ENCODE measurements at places on chromosomes 11 and 22.

GRCh38 chr11:128766591-128767081, 72.8 kb downstream of the FLI1 start:
- no peak for DNase-seq

- DNase-seq = no peak
These were observed 105.7 kb downstream of the TSPAN18 start for GRCh38 chr11:44832452-44832851.

GRCh38 chr11:115629456-115630015, 125.3 kb upstream of the CADM1 start:
- no peak for DNase-seq

DNA sequence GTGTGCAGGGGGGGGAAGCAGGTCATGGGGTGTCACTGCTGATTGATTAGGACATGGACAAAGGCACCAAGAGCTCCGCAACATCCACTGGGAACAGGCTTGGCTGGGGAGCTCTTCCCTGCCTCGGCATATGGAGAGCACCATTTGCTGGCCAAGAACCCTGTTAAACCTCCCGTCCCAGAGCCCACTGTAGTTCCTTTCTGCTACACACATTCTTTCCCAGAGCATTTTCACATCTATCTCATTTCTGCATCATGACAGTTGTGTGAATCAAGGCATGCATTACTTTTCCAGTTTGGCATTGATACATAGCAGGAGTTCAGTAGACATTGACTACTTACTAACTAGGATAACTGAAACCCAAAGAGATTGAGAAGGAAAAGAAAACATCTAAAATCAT, 333.4 kb upstream of the B3GAT1 start:
- DNase-seq = no peak

GRCh38 chr11:2827256-2827655, 58.3 kb downstream of the CDKN1C start:
- no peak for DNase-seq

DNA sequence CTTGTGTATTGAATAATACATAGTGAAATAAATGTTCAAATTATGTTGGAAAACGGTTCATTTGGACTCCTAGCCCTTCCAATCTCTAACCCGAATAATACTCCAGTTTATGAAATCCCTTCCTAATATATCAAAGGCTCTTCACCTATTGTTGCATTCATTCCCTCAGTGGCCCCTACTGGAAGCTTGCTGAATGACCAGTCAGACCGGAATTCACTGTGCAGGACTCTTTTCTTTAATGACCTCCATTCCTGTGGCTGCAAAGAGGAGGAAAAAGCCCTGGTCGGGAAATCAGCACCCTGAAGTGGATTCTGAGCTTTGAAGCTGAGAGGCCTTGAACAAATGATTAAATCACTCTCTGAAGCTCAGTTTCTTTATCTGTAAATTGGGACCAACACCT, 19.1 kb upstream of the RCN1 start:
- DNase-seq = no peak

GRCh38 chr11:113247221-113247620, 67.2 kb upstream of the TTC12 start:
- DNase-seq = no peak

DNA sequence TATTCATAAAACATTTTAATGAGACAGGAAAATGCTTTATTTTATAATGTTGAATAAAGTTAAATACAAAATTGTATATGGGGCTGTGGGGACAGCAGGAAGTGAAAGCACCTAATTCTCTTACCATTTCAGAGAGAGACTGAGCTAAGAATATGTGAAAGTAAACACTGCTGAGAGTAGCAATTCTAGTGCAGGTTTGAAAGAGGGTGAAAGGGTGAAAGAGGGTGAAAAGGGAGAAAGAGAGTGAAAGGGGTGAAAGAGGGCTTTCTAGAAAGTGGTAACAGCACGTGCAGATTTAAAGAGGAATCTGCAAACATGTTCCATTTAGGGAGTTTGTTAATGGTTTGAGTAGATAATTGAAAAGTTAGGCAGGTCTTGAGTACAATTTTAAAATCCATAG, 652.0 kb upstream of the CCDC90B start:
- DNase-seq = no peak

- no peak for DNase-seq
These were observed 22.8 kb upstream of the P2RY6 start for GRCh38 chr11:73249304-73249703.

DNA sequence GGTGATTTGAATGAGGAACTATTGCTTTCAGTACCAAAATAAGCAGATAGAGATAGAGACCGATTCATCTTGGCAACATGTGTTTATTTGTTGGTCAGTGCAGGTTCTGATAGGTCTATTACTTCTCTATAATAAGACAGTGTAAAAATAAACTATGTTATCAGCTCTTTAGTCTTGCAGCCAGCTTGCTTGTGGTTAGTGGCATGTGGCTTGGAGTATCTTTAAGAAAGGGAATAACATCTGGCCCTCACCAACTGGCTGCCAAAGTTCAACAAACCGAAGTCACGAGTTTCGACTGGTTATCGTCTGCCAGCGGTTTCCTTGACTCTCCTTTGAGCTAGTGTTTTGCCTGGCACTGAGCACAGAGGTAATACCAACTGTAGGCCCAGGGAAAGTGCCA, 71.8 kb downstream of the CTTN start:
- no peak for DNase-seq

DNA sequence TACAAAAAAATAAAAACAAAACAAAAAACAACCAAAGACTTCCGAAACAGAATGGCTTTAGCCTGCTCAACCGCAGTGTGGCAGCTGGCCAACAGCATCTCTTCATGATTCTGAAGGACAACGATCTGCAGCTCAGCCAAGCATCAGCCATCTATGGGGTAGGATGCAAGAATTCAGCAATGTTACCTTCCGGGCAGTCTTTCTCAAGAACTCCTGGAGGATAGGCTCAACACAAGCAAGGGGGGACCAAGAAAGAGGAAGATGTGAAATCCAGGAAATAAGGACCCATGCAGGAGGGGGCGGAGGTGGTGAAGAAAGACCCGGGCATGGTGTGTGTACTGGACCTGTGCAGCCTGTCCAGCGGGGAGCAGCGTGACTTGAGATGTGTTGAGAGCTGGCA, 3.5 kb upstream of the TSPO start:
- DNase-seq = no peak

GRCh38 chr11:45859661-45860140, 12.4 kb downstream of the CRY2 start:
- no peak for DNase-seq

DNA sequence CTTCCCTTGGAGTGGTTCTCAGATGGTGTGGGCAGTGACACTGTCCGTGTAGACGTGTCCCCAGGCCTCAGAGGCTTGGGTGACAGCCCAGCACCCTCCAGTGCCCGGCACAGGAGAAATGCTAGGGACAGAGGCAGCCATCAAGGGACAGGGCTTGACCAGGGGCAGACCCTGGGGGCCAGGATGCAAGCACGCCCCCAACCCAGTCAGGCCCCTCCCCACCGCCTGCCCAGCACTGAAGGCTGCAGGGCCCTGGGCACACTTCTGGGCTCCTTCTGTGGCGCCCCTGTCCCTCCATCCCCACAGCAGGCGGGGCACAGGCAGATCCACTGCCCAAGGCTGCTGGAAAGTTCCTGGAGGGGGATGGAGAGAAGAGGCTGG, 11.1 kb downstream of the IGF2 start:
- no peak for DNase-seq

DNA sequence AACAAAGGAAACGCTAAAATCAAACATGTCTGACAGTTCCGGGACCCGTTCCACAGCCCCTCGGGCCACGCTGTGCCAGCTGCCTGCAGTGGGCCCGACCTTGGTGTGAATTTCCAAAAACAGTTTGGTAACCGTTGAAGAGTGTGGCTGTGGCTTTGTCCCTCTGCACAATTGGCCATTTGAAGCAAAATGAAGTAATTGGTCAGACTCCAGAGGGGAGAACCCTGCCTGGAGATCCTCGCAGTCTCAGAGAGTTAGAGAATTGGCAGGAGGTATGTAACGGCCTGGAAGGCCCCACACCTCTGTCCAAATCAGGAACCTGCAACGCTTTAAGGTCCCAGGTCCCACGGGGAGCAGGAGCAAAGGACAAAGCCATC, 26.3 kb downstream of the TRMU start:
- DNase-seq = no peak

GRCh38 chr22:27534720-27535125, 266.8 kb downstream of the MN1 start:
- DNase-seq = no peak

GRCh38 chr11:43996318-43996717, 51.5 kb upstream of the ACCSL start:
- DNase-seq = no peak

GRCh38 chr11:128334311-128335044, 252.9 kb downstream of the ETS1 start:
- no peak for DNase-seq

DNA sequence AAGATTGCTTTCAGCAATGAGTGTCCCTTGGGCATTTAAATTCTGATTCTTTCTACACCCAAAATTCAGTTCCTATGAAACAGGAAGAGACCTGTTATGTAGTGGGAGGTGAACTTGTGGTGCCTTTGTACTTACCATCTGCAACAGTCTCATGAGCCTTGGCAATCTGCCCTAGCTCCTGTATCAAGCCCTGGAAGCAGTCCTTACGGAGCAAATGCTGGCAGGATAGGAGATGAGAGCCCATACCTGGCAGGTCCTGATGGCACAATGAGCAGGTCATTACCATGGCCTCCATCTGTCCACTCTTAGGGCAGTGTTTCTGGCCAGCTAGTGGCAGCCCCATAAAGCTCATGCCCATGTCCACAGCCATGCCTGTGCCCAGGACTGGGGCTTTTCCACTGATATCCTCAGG, 10.8 kb downstream of the TRIM66 start:
- DNase-seq = no peak

DNA sequence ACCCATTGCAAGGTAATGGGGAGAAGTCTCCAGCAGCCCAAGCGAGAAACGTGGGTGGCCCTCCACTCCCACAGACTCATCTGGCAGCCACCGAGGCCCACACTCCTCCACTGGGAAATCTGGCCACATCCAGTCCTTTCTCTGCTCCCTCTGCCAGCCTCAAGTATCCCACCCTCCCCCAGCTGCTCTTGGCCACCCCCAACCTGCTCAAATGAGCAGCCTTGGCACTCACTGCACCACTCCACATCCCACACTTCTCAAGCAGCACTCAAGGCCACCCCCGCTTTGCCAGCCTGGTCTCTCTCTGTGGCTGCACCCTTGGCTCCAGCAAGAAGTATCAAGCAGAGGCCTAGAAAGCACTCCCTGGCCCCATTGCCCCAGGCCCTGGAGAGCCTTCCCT, 28.2 kb downstream of the SLC22A12 start:
- no peak for DNase-seq

DNA sequence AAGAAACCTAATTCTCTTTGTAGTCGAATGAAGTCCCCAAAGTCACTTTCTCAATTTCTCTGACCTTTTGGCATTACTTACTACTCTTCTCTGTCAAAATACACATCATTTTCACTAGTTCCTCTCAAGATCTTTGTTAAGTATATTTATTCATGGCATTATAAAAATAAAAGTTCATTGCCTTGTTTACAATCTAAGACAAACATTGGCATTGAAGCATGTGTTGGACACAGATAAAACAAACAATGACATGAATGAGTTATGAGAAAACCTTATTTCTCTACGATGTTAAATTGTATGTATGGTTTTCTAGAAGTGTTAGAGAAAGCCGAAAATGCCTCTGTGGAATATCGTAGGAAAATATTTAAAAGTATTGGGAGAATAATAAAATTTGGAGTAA, 8.6 kb upstream of the OR51G1 start:
- no peak for DNase-seq

- DNase-seq = no peak
These were observed 269.5 kb upstream of the SESN3 start for GRCh38 chr11:95500466-95500865.

DNA sequence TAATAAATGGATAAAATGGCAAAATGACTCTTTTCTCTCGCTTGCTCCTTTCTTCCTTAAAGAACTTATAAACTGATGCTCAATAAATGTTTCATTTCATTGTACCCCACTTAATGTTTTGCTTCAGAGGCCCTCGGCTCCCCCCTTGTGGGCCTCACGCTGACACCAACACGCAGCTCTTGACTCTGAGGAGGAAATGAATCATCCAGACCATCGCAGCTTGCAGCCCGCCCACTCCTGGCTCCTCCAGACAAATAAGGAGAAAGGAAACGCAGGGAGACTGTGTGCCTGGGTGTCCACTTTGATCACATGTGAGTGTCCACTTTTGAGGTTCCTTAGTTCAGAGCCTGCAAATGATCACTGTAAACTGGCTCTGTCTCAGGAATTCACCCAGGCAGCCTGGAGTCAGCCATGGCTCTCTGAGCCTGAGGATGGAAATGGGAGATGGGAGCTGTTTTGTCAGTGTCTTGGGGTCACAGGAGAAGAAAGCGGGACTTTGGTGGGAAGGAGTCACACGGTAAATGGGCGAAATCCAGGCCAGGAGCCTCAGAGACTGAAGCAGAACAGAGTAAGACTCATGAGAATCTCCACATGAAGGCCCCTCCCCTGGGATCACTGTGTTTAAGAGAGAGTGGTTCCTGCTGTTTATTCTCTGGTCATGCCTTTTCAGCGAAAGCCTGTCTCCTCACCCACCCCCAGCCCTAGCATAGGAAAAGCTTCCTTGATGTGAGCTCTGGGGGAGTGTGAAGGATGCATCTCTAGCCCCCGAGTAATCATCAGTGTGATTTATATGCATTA, 96.5 kb downstream of the CWC15 start:
- DNase-seq = peak; percentile 13

GRCh38 chr11:103808252-103808651, 228.2 kb upstream of the DDI1 start:
- DNase-seq = no peak

GRCh38 chr22:29637181-29637580, 33.7 kb downstream of the NF2 start:
- DNase-seq = no peak

- no peak for DNase-seq
These were observed 2.5 kb downstream of the RAC2 start for GRCh38 chr22:37241351-37242142.

- peak; percentile 14 for DNase-seq
These were observed at the start of gene MYRF for GRCh38 chr11:61752117-61752924. TSS of gene MYRF (plus strand) at chr11:61752636. CDS start at chr11:61752745, 109 bp downstream.

DNA sequence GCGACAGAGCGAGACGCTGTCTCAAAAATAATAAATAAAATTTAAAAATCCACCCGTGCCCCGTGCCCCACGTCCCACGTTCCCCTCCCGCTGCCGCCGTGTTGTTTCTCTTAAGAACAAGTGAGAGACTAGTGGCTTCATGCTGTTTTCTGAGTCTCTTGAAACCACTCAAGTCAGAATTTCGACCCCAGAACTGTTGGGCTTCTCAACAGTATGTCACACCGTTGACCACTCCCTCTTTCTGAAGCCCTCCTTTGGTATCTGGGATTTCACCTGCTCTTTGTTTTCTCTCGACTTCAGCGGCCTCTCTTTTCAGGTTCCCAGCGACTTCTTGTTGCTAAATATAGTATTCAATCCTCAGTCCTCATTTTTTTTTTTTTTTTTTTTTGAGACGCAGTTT, 974 bp downstream of the PPIL2 start:
- no peak for DNase-seq
